ENCODE measurements at places on chromosomes 3 and 15.

GRCh38 chr15:27438403-27439375 lies 467.7 kb downstream of the GABRG3 start:
- no peak for DNase-seq

- no peak for DNase-seq
Observed at GRCh38 chr15:51390966-51391422, 49.5 kb downstream of the GLDN start.

DNA sequence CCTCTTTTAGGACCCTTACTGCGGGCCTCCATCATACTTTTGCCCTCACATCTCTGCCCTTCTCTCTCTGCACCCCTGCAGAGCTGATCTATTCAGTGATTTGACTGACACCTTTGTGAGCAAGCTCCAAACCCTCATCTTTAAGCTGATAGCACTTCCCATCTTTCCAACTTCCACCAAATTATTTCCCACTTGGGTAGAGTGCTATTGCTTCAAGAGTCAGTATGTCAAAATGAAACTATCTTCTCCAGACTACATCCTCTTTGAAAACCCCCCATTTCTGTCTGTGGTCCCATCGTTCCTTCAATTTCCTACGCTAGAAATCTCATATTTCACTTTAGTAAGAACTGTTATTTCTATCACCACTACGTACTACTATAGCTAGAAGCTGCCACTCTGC lies 19.7 kb downstream of the ZWILCH start:
- DNase-seq, result no peak

GRCh38 chr3:144312702-144313101 lies 341.1 kb downstream of the DIPK2A start:
- no peak for DNase-seq

GRCh38 chr15:66587020-66587419 lies 21.2 kb upstream of the LCTL start:
- no peak for DNase-seq

DNA sequence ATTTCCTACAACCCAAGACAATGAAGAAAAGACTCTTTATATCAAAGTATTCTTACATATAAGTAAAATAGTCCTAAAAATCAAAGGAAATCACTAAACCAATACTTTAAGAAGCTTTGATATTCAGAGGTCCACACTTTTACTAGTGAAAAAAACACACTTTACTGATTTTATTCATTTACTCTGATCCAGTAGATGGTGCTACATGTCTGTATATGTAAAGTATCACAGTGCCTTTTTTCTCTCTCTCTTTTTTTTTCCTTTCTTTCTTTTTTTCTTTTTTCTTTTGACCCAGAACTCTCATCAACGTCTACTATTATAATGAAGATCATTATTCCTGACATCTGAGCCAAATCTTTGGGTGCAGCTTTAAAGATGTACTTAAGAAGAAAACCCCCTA lies 10.8 kb upstream of the CCDC39 start:
- no peak for DNase-seq

DNA sequence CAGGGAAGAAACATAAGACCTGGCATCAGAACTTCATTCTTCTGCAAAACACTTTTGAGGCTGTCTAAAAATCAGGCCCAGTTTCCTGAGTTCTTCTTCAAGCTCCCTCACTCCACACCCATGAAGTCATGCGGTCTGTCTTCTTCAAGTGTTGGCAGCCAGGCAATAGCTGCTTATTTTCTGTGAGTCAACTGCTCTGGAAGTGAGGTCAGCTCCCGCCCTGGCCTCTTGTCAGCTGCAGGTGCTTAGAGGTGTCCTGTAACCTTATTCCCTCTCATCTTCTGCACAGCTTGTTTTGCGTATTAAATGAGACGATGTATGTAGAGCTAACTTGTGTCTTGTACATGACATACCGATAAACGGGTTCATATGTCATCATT lies 226.1 kb downstream of the ADAMTS17 start:
- DNase-seq, result no peak
